ENCODE measurements at places on chromosomes 16 and 17.
A peak's percentile ranks its signal among the peaks of the same experiment; 100 is the strongest.

- no peak for DNase-seq
Measured at GRCh38 chr17:65434878-65435277, 126.6 kb downstream of the AXIN2 start.

DNA sequence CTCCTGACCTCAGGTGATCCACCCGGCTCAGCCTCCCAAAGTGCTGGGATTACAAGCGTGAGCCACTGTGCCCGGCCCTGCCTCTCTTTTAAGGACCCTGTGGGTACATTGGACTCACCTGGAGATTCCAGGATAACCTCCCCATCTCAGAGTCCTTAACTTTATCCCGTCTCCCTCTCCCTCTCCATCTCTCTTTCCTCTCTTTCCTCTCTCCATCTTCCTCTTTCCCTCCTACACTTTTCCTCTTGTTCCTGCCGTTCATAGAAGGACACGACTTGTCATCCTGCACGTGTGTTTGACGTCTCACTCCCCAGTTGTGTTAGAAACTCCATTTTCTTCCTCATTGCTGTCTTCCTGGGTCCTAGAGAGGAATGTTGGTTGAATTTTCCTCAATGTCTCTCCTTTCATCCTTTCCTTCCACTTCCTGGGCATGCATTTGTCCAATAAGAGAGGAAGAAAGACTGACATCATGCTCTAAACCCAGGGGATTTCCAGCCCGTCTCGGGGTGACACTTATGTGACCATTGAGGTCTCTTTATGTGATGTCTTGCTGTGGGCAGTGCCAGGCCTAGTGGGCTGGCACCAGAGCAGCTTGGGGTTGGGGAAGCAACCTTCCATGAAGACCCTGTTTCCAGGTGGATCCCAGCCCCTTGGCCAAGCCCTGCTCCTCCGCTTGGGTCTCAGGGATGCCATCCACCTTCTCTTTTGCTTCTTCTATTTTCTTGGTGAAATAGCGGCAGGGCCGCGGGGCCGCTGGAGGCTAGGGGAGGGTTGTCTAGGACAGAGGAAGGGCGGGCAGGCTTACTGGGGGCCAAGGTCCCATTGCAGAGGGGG is 39.8 kb upstream of the IRF8 start:
- DNase-seq, result no peak

GRCh38 chr16:85329059-85329812 is 217.0 kb upstream of the CIBAR2 start:
- DNase-seq, result peak; percentile 54

- DNase-seq, result peak; percentile 54
Measured at GRCh38 chr16:25553711-25554436, 137.9 kb upstream of the HS3ST4 start.

GRCh38 chr16:27539120-27539519 is 10.6 kb downstream of the GTF3C1 start:
- peak; percentile 6 for DNase-seq

DNA sequence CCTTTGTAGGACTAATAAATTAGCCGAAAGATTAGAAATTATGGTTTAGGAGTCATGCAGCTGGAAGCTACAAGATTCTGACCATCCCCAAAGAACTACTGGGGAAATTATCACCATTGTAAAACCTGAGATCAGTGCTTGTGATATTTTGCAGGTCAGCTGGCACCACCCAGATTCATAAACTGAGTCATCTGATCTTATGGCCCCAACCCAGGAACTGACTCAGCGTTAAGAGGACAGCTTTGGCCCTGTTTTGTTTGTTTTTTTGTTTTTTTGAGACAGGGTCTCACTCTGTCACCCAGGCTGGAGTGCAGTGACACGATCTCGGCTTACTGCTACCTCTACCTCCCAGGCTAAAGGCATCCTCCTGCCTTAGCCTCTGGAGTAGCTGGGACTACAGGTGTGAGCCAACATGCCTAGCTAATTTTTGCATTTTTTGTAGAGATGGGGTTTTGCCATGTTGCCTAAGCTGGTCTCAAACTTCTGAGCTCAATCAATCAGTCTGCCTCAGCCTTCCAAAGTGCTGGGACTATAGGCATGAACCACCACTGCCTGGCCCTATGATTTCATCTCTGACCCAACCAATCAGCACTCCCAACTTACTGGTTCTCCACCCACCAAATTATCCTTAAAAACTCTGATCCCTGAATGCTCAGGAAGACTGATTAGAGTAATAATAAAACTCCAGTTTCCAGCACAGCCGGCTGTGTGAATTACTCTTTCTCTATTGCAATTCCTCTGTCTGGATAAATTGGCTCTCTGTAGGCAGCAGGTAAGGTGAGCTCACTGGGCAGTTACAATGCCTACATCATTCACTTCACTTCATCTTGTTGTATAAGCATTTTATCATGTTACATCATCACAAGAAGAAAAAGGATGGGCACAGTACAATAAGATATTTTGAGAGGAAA is 79.4 kb upstream of the KSR1 start:
- no peak for DNase-seq

DNA sequence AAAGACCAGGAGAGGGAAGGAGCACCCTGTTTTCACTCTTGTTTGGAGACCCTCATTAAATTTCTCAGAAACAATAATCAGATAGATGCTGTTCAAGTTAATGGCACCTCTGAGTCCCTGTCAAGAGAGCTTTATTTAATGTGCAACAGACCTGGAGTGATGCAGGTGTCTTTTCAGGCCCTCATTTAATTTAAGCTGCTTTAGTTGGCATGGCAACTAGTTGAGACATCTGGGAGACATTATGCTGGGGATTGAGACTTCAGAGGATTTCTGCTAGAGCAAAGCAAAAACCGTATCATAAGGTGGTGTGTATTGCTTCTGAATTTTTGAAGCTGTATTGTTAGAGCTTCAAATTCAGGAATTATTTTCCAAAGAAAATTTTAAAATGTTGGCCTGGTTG is 108.5 kb downstream of the NLK start:
- DNase-seq, result no peak

- DNase-seq, result peak; percentile 95
Measured at GRCh38 chr17:17109907-17110306, 67.7 kb downstream of the MPRIP start.

GRCh38 chr16:77816293-77816692 is 27.9 kb downstream of the VAT1L start:
- no peak for DNase-seq

GRCh38 chr17:55722742-55723487 is at the start of gene TMEM100:
TMEM100 (minus strand) TSS chr17:55722864; CDS start chr17:55721070, 1,794 bp downstream.
- no peak for DNase-seq

DNA sequence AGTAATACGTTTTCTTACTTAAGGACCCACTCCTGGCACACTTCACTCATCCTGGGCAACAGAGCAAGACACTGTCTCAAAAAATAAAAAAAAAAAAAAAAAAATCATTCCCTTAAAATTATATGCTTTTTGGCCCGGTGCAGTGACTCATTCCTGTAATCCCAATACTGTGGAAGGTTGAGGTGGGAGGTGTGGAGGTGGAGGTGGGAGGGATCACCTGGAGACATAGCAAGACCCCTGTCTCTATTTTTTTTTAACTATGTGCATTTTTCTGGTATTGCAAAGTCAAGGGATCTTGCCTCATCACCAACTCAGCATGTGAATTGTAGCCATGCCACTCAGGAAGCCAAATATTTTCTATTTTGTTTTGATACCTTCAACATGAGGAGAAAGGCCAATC is 9.7 kb downstream of the STAT5B start:
- no peak for DNase-seq

DNA sequence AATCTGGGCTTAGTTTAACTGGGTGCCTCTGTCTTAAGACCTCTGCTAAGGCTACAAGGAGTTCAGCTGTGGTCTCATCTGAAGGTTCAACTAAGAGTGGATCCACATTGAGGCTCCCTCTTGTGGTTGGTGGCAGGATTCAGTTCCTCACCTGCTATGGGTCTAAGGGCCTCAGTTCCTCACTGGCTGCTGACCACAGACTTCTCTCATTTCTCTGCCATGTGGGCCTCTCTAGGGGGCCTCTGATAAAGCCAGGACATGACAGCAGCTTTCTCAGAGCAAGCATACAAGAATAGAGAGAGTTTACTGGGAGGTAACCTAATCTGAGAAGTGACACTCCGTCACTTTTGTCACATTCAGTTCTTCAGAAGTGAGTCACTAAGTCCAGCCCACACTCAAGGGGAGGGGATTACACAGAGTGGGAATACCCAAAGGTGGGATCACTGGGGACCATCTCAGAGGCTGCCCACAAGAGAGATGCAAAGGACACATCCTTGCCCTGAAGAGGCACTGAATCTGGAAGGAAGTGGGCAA is 19.2 kb upstream of the ABAT start:
- DNase-seq, result peak; percentile 70

- no peak for DNase-seq
Measured at GRCh38 chr16:76370344-76370743, 93.1 kb downstream of the CNTNAP4 start.

- DNase-seq, result peak; percentile 60
Measured at GRCh38 chr17:77959126-77959925, 823 bp downstream of the TNRC6C start.

DNA sequence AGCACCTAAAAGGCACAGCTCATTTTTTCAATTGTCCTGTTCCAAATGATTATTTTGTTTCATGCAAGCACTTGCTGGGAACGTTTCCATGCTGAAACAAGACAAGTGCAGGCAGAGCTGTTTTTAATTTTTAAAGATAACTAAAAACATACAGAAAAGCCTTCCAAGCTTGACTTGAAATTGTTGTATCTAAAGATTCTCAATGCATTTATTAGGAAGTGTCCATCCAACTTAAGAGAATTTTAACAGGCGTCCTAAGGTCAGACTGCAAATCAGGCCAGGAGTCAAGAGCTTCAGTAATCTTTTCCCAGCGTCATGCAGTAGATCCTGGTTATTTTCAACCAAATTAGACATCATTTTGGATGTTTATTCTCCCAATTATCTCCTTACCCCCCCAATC is 702.8 kb downstream of the KCNJ2 start:
- no peak for DNase-seq

DNA sequence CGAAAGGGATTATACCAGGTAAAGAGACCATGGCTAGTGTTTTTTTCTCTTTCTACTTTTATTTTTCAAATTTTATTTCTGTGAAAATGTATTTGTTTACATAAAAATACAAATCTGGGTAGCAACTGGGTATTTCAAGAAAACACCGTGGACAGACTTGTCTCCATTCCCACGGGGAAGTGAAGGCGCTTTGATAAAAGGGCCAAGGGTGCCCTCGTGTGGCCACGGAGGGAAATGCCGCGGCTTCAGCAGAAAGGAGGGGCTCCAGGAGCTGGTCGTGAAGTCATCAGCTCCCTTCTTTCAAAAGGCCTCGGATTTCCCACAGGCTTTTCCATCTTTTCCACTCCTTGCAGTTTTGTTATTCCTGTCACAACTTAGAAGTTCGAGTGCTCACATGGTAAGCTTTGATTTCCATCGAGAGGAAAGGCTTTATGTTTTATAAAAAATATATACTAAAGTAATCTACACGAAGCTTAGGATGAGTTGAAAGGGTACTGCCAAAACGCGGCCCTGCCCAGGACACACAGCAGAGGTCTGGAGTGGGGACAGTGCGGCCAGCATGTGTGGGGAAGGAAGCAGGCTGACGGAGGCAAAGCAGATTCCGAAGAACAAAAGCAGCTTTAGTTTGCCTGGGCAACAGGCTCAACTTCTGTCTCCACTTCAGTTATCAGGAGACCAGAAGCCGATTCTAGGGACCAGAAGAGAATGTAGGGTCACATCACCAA is 15.3 kb upstream of the MNT start:
- peak; percentile 90 for DNase-seq

GRCh38 chr16:51035110-51035498 is 116.0 kb downstream of the SALL1 start:
- no peak for DNase-seq

DNA sequence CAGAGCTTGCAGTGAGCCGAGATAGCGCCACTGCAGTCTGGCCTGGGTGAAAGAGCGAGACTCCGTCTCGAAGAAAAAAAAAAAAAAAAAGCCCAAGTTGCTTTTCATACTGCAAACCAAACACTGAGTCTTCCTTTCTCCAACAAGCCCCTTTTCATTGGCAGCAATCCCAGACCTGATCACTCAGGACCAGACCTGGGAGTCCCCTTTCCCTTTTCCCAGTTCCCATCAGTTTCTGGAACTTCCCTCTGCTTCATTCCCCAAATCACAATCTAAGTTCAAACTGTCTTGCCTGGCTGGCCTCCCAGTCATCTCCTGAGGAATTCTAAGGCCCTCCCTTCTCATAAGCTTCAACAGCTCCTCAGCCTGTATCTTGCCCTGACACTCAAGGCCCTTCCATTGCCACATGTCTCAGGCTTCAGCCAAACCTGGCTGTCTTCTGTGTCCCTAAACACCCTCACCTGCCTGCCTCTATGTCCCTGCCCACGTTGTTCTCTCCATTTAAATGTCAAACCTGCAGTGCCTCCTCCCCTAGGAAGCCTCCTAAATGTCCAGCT is 11.8 kb upstream of the PHF12 start:
- no peak for DNase-seq

DNA sequence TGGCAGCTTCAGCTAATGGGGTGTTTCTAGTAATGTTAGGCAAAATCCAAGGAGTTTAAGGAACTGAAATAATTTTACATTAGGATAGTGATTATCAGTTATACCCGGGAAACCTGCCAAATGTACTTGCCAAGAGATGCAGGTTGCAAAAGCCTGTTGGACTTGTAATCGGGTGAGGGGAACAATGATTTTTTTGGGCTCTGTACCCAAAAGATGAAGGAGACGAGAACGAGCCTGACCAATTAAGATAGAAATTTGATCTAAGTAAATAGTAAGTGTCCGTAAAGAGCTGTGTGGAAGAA is 56.3 kb upstream of the ARL4D start:
- DNase-seq, result peak; percentile 19

DNA sequence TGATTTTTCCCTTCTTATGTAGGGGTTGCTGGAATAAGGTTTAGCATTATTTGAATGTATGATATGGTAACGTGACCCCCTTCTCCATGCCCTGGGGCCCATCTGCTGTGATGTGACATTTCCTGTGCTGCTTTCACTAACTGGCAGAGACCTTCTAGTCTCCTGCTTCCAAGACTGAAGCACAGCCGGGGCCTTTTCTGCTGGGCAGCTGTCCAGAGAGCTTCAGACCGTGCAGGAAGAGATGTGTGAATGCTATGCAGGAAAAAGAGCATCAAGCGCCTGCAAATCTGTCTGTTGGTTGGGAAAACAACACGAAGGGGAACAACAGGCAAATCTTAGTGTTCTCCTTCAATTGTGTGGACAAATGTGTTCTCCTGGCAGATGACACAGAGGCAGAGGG is 128.5 kb downstream of the SPACA3 start:
- DNase-seq, result no peak

DNA sequence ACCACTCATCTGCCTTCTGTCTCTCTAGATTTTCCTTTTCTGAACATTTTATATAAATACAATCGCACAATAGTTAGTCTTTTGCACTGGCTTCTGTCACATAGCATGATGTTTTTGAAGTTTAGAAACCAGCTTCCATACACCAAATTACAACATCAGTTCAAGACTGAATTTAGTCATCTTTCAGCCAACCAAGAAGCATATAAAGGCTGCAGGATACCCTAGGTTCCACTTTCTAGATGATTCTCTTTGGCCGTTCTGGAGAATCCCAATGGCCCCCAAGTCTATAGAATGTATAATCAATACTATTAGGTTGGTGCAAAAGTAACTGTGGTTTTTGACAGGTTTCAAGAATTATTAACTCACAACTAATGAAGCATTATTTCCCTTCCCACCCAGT is 19.4 kb downstream of the SCPEP1 start:
- DNase-seq, result no peak
